ENCODE measurements at places on chromosomes 13 and 19.

- DNase-seq = no peak
Observed at GRCh38 chr13:86731987-86732386, 932.8 kb upstream of the SLITRK6 start.

DNA sequence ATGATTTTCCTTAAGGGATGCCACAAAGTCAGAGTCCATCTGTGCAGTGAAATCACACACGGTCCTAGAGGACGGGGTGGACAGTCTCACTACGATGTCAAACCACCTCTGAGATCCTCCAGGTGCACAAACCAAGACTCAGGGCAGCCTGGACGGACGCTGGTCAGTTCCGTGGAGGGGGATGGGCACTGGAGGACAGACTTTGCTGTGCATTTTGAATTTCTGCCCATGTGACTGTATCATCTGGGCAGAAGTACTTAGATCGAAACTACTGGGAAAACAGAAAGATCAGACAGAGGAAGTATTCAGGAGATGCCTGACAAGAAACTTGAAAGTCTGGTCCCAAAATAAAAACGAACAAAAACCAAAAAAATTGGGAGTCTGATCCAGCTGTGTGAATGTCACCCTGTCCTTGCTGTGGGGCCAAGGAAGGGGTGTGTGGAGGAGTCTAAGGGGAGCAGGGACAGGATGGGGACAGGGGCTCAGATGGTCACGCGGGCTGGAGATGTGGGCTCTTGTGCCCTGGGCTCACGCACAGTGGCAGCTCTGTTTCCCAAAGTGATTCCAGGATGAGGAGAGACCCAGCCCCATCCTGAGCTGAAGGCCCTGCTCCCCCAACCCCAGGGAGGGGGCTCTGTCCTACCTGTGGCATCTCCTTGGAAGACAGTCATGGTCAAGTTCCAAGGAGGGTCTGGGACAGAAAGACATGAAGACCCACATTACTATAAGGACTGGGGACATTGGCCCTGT lies 1.5 kb downstream of the SIGLEC8 start:
- DNase-seq = no peak

GRCh38 chr13:39397226-39397895 lies 205.6 kb downstream of the LHFPL6 start:
- no peak for DNase-seq

GRCh38 chr13:53848366-53848961 lies 819.9 kb downstream of the OLFM4 start:
- peak; percentile 92 for DNase-seq
